ENCODE measurements at places on chromosomes 4 and X. TPM values are rescaled to one million over a fixed set of nuclear protein-coding genes. Genes with fewer than 3 reads are reported as not detected.

Gene AWAT2
- 9.9 TPM for total RNA-seq

Gene USP51
- 3.1 TPM for total RNA-seq

Gene TBX22
- total RNA-seq = not detected

Gene NLRP2B
- not detected for total RNA-seq

Gene GLRA2
- not detected for total RNA-seq

Gene MAGED4B
- total RNA-seq = 5.4 TPM

Gene CXXC4
- 0.76 TPM for total RNA-seq

Gene USP17L20
- total RNA-seq = not detected

Gene SNX12
- 71.8 TPM for total RNA-seq

Gene LRRC66
- total RNA-seq = not detected

Gene POLN
- total RNA-seq = 0.91 TPM

Gene FIP1L1
- 45.3 TPM for total RNA-seq
